ENCODE measurements at places on chromosomes 6 and 20.

- no peak for DNase-seq
Observed at GRCh38 chr20:23093613-23094012, 7.5 kb upstream of the CD93 start.

DNA sequence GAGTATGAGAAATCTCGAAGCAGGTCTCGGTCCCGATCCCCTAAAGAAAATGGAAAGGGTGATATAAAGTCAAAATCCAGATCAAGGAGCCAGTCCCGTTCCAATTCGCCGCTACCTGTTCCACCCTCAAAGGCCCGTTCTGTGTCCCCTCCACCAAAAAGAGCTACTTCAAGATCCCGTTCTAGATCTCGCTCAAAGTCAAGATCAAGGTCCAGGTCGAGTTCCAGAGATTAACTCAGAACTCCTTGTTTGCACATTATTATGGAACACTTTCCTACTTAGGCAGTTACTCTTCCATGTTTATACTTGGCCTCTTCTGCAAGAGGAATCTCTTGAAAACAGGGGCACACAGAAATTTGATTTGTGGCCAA is 3.1 kb downstream of the SRSF6 start:
- no peak for DNase-seq

DNA sequence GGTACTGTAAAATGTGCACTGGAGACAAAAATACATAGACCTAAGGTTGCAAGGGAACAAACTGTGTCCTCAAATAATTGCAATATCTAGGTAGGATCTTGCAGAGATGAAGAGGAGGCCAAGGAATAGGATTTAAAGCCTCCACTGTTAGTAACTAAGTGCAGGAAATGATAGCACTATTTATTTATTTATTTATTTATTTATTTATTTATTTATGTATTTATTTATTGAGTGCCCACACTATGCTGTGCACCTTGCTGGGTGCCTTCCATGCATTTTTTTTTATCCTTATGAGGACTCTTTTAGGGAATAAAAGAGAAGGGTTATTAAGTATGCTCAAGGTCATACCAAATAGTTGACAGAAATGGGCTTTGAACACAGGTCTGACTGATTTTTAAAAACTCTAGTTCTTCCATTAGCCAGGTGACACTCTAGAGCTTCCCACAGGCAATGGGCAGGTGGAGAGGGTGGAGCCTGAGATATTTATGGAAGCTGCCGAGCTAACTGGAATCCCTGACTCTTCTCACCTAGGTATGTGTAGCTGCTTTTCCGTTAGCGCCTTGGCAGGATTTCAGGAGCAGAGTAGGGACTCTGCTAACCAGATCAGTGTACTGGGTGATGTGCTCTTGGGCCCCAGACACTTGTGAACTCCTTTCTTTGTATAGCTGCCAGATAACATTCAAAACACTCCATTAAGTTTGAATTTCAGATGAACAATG is 12.8 kb upstream of the NUP153 start:
- no peak for DNase-seq

DNA sequence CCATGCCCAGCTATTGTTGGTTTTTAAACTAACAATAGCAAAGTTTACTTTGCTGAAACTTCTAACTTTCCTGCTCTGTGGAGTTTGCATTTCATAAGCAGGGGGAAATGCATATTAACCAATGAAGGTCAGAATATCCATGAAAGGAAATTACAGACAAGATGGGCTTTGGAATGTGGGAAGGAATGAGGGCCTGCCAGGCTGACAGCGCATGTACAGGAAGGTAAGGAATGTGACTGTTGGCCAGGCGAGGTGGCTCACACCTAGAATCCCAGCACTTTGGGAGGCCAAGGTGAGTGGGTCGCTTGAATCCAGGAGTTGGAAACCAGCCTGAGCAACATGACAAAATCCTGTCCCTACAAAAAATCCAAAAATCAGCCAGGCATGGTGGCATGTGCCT is 49.6 kb downstream of the CDK5RAP1 start:
- DNase-seq, result no peak

DNA sequence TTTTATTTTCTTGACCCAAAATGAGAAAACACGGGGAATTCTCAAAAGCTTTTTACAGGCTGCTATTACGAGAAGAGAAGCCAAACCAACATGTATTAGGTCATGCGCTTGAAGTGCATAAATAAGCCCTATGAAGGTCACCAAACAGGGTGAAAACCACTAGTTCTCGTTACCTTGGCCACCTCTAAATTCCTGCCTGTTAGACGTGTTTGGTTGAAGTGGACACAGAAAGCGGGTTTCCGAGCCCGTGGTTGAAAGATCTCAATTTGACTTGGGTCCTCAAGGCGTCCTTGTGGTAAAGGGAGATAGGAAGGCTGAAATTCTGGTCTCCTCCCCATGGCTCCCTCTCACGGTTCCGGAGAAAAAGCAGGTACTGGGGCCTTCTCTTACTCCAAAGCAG is 6.2 kb downstream of the EYA2 start:
- no peak for DNase-seq
